Aorta (tissue), 5 donors: ENCODE measurements at places on chromosomes 11 and 22.

GRCh38 chr11:36394926-36395325 is 98.8 kb downstream of the PRR5L start:
- DNase-seq = no peak

- DNase-seq = no peak
Measured at GRCh38 chr22:37020192-37020479, 594 bp downstream of the MPST start.

GRCh38 chr11:6489306-6489705 is 7.8 kb upstream of the DNHD1 start:
- no peak for DNase-seq

GRCh38 chr11:12991426-12991825 is 17.7 kb upstream of the RASSF10 start:
- no peak for DNase-seq

DNA sequence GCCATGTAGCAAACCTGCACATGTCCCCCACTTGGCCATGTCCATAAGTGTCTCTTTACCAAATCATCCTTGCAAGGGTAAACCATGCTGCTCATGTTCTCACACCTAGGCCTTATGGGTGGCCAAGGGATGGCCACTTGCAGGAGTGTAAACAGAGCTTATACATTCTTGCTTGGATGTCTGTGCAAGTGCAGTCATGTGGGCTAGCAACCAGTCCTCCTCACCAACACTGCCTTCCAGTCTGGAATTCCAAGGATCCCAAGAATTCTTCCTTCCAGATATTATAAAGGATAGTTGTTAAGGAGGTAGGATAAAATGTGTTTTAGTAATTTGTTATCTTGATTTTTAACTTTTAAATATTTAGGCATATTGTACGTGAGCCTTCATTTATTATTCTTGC is 47.8 kb upstream of the OR5P2 start:
- DNase-seq = no peak

DNA sequence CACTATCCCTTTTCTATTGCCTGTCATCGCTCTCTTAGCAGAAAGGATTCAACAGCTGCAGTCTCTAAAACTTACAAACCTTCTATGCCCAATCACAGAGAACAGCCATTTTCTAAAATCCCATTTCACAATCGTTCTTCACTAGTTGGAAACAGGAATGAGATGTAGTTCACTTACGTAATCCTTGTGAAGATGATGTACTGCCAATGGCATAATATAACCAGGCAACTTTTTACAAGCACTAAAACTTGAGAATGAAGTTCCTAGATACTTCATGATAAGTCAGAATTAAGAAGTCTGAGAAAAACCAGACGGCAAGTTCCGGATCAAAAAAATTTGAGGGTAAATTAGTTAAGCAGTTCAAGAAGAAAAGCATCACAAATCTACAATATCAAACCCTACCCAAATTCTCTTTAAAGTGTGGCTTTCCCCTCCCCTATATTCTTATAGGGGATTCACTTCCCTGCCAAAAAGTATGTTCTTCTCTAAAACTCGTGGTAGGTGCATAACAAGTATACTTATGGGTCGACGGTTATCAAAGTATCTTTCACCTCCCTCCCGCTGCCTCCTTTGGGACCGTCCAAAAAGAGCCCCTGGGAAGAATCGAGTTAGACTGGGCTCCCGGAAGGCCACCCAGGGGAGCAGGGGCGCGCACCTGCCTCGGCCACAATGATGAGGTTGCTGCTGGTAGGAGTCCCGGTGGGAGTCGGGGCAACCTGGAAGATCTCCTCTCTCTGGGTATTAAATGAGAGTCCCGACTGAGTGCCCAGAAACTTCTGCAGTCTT is 666 bp downstream of the MSANTD4 start:
- DNase-seq = no peak
